ENCODE measurements at places on chromosomes 1 and 21.

DNA sequence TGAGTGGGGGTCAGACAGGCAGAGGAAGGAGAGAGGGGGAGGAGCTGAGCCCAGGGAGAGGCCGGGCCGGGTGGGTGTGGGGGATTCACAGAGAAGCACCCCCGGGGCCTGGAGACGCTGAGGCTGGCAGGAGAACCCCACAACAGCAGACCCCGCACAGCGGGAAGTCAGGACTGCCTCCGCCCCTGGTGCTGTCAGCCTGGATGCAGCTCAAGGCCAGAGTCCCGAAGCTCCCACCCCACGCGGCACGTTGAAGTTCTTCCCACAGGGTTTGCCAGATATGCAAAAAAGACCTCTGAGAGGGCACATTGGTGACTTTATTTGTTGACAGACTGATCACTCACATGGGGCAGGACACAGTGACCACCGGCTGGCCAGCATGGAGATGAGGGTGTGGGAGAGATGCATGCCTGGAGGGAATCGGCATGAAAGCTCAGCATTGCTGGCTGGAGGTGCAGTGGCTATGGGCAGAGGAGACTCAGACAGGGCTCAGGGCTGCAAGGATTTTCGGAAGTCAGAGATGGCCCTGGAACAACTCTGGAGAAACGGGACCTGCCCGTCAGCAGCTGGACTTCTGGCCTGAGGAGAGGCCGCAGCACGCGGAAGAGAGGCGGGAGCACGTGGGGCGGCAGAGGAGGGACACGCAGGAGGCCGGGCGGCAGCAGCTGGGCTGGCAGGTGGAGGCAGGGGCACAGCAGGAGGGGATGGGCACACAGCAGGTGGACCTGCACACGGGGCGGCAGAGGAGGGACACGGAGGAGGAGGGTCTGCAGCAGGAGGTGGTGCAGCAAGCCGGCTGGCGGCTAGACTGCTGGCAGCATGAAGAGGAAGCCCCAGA, 885 bp downstream of the KRTAP10-3 start:
- DNase-seq: no peak

DNA sequence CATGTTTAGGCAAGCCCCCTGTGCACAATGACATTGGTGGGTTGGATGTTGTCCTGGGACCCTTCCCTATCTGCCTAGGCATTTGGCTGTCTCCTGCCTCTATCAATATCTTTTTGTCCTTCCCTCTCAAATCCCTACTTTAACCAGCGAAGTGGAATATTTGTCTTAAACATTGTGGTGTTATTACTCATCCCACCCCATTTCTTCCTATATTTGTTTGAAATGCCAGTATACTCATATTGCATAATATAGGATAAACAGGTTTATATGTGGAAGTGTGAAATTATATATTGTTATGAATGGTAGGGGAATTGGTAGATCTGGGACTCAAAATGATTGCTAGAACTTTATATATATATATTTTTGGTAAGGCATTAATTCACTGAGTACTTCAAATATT, 80.0 kb downstream of the ADGRL2 start:
- no peak for DNase-seq

DNA sequence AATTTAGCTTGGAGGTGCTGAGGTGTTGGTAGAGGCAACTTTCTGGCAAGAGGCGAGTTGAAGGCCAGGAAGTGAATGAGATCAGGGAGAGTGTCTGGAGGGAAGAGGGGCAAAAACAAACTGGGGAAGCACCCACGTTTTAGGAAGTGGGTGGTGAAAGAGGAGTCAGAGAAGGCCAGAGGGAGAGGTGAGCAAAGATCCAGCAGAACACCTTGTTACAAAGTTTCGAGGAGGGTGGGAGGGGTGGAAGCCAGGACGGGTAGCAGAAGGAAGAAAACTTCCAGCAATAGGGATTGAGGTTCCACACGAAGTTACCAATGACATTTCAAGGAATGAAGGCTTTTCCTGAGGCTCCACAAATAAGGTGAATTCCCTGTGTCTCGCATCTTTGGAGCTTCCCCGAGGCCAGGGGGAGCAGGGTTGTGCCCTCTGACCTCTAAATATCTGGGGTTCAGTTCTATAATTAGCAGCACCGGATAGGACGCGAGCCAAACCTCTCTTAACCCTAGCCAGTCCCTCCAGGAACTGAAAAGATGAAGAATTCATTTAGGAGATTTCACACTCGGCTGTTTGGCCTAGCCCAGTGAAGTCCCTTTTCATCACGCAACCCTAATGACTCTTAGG, 578 bp upstream of the SESN2 start:
- DNase-seq: peak; percentile 48

DNA sequence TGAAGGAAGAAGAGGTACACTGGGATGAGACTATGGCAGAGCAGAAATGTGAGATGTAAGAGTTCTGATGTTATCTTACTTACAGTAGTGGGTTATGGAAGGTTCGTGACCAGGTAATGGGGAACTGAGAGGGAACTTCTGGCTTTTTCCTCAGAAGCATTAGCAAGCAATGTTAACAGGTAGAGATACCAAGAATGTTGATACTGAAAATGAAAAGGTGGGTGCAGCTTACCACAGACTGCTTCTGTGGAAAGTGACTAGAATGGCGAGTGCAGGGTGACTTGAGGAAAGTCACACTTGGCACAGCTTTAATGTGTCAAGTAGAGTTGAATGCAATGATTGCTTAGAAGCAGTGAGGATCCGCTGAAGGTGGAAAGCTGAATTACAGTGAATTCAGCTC, 70.8 kb downstream of the PLA2G4A start:
- DNase-seq: no peak

DNA sequence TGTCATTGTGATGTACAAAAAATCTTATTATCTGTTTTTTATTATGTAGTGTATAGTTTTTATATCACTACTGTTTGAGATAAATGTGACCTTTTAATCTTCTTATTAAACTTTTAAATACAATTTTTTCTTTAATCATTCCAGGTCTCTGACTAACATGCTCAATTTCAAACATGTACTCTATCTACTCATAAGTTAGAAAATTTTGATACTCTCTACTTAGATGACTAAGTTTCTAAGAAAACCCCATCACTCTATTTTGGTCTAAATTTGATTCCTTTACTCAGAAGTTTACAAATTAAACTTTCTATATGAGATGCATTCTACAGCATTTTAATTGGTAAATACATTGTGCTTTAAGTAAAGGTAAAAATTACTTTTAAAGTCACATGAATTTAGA, 544.0 kb downstream of the PTBP2 start:
- DNase-seq: no peak

- no peak for DNase-seq
Measured at GRCh38 chr1:106998431-106999002, 58.0 kb upstream of the PRMT6 start.

- no peak for DNase-seq
Measured at GRCh38 chr21:31880816-31881215, 8.0 kb downstream of the HUNK start.

GRCh38 chr1:208942394-208943130, 641.0 kb upstream of the CAMK1G start:
- no peak for DNase-seq

DNA sequence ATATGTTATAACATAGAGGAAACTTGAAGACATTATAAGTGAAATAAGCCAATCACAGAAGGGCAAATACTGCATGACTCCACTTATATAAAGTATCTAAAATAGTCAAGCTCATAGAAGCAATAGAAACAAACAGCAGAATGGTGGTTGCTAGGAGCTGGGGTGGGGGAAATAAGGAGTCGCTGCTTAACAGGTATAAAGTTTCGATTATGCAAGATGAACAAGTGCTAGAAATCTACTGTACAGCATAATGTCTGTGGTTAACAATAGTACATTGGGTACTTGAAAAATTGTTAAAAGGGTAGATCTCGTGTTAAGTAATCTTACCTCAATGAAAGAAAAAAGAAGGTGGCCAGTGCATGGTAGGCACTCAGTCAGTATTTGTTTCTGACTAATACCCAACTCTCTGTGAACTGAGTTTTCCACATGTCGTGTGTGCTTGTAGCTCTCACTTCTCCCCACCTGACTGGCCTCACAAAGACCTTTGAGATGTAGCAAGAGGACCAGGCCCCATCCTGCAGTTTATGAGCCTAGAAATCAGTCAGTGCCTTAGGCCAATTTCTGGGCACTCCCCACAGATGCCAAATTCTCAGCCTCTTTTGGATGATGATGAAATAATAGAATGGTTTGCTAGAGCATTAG, 14.7 kb upstream of the SPRR5 start:
- DNase-seq: no peak

GRCh38 chr1:24910751-24911650, 19.1 kb downstream of the RUNX3 start:
- DNase-seq: peak; percentile 35

DNA sequence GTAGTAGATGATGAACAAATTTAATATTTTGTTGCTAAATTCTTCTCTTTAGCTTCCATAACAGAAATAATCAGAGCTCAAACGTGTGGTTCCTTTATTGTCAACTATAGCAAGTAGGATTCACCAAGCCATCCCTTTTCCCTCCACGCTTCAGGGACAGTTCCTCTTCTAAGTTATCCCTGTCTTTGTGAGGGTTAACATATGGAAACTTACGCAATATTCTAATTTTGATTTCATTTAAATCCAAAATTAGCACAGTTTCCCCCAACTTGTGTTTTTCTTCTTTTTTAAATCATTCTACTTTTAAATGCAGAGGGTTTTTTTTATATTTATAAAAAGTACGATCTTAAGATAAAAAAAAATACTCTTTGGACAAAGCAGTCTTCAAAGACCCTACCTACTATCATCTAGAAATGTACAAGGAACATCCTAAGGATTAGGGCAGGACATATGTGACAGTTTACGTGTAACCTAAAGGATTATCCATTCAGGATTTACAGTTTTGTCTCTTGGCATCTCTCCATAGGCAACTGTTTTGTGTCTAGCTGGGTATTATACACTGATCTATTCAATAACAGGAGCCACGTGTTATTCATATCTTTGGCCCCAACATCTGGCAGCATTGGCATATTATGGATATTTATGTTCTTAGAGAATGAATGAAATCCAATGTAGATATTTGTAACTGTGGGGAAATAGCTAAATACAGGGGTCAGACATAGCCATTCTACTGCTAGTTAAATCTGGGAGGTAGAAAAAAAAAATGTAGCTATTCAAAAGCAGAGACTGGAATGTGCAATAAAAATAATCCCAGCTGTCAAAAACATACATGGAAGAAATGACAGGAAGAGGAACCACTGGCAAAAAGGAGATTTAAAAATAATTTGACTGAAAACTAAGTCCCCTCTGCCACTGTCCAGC, 272.9 kb downstream of the NEGR1 start:
- DNase-seq: no peak

DNA sequence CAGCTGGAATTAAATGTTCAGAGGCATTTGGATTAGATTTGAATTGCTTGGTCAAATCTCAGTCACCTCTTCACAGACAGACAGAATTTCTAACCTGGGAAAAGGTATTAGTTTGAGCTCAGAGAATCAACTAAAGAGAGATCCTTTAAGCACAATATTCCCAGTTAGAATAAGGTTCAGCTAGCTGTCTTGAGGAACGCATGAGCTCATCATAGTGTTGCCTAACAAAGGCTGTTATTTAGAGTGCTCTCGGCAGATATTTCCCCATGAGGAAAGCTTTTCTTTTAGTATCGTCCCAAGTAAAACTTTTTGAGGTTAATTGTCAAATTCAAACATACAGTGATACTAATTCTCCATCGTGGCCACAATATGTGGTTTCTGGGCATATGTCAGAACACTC, 269.9 kb downstream of the HLX start:
- DNase-seq: peak; percentile 50

DNA sequence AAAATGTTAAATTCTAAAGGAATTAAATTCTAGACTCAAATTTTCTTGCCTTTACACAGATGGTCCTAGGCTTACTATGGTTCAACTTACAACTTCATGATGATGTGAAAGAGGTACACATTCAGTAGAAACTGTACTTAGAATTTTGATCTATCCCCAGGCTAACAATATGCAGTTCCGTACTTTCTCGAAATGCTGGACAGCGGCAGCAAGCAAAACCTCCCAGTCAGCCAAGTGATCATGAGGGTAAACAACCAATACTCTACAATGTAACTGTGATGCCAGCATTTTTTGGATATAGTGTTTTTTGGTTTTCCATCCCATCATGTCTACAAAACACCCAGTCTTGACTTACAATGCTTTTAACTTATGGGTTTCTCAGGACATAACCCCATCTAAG, 25.7 kb downstream of the VAV3 start:
- no peak for DNase-seq

DNA sequence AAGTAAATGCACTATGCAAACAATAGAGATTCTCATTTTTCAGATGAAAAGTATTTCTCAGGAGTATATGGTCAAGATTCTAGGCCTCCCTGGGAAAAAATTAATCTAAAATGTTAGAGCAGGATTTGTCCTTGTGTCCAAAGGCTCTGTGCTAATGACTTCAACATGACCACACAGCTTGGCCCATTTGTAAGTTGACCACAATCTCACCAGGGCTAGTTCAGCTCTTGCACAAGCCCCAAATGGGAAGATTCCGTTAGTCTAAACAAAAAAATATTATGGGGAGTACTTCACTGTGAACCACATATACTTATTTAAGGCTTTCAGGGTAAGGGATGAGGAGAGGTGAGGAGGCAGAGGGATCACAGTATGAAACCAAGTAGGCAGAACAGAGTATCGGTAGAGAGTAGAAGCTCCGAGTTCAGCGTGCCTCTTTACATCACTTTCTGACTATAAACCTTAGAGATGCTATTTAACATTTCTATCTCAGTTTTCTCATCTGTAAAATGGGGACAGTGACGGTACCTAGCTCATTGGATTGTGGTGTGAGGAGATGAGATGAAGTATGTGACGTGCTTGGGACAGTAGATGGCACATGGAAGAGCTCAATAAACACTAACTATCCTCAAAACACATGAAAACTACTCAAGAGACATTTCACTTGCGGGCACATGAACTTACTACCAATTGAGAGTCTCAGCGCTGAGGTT, 37.8 kb upstream of the CTTNBP2NL start:
- DNase-seq: peak; percentile 88

DNA sequence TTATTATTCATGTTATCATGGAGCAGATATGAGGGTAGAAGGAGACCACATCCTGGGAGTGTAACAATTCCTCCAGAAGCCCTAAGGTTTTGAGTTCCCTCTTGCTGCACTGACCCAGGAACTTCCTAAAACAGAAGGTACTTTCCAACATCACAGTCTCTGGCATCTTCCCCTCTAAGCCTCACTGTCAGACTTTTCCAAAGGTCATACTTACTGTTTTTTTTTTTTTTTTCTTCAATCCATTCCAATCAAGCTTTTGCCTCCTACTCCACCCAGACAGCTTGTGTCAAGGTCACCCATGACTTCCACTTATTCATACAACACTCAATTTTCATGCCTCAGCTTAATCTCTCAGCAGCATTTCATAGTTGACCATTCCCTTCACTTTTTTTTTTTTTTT, 18.4 kb upstream of the UQCRHL start:
- DNase-seq: no peak

- DNase-seq: peak; percentile 56
Measured at GRCh38 chr1:234584926-234585325, 25.1 kb downstream of the IRF2BP2 start.

- peak; percentile 81 for DNase-seq
Measured at GRCh38 chr1:94327001-94327690, 89.8 kb upstream of the ARHGAP29 start.
